Stimulated activated CD8-positive, alpha-beta memory T cell treated with anti-CD3 and anti-CD28 coated beads, Interleukin-2, amount 100 ng/mL, for 1 hour (primary cell): ENCODE measurements at places on chromosomes 7 and 10.

DNA sequence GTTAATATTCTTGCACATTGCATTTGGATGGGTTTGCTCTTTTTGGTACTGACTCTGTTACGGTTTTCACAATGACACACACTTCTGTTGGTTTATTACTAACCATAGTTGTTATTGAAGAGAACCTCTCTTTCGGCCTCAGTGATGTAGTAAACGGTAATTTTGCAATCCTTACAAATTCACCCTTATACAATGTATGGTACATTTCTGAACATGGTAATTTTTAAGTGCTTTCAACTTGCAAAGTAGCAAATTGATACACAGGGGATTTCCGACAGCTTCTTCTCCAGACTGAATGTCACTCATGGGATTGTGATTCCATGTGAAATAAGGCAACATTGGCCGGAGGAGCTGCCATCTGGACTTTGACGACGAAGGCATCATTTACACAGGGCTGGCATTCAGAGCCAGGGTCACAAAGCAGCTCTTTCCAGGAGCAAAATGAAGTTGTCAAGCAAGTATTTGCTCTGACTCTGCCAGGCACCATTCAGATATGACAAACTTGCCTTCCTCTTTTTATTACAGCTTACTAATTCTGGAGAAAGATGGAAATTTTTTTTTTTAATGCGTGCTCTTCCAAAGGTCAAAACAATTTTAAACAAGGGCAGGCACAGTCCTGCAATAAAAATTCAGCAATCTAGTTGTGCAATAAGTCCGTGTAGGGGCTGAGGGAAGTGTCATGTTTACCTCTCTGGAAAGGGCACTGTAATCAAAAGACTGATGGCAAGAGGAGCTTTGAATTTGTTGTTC lies 711.5 kb upstream of the C7orf33 start:
- DNase-seq, result no peak

- DNase-seq, result no peak
These were observed 46.1 kb upstream of the ZMIZ1 start for GRCh38 chr10:79022565-79023230.

GRCh38 chr7:143360788-143361551 lies 1.5 kb downstream of the FAM131B start:
- no peak for DNase-seq

DNA sequence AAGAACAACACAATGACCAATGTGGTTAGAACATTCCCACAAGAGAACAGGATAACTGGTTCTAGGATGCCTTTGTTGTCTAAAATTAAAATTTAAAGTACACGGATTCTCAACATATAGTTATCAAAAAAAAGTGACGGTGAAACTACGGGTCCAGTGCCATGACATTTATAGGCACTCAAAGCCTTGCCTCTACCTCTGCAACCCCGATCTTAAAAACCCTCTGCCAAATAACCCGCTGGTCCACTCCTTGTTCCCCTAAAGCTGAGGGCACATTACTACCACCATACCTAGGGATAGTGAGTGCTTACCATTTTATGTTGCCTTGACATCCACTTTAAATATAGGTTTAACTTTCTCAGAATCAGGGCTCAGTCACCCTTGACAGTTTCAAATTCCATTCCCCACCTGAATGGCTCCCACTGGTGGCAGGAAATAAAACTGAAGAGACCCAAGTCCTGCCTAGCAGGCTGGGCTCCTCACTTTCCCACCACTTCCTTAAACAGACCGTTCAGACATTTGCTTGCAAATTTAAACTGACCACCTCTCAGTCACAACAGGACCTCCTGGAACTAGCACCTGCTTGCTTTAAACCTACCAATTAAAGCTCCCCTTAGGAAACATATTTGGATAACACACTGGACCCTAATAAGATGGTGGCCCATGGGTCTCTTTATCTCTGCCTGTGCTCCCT lies 169.9 kb upstream of the ASAH2 start:
- no peak for DNase-seq

DNA sequence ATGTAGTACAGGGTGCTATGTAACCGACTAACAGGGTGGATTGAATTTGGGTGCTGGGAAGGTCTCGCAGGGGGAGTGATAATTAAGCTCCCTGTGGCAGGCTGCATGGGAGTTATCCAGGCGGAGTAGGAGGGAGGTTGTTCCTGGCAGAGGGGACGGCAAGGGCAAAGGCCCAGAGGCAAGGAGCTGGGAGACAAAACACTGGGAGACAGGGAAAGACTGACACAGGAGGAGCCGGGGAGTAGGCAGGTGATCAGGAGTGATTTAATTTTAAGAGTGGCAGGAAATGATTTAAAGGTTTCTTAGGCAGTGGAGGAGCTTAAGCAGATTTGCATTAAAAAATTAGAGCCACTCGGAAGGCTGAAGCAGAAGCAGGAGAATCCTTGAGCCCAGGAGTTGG lies 40.7 kb upstream of the LEP start:
- no peak for DNase-seq

DNA sequence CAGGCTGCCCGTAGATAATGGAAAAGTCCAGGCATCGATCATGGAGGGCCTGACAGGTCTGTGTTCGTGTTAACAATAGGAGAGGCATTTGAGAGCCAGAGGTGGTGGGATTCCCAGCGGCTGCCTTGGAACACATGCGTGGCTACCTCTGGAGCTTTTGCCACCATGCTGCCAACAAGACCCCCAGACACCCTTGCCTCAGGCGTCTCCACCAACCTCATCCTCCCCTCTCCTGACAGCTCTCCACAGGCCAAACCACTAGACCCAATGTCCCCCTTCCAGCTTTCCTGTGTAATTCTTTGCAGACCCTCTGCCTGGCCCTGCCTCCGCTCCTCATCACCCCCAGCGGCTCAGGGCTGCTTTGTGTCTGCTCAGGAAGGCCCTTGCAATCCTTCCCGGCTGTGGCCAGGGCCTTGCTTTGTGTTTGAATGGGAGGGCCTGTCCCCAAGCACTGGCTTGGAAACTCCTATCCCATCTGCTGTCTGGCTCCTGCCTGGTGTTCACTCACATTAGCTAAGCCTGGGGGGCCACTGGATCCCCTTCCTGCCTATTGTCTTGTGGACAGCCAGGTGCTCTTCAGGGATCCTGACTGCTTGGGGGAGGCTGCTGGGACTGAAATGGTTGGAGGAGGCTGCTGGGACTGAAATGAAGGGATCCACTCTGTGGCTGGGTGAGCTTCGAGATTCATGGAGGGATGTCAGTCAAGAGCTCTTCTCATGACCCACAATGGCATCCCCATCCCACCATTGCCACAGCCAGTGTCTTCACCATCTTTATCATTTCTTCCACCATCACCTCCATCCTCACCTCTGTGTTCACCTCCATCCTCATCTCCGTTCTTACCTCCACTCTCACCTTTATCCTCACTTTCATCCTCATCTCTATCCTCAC lies 60.8 kb upstream of the ELN start:
- DNase-seq, result no peak

- no peak for DNase-seq
These were observed 16.1 kb upstream of the RAB11FIP2 start for GRCh38 chr10:118062798-118063238.

- no peak for DNase-seq
These were observed 32.1 kb downstream of the ASB4 start for GRCh38 chr7:95517870-95518269.
